ENCODE measurements at places on chromosomes 6 and 20.

GRCh38 chr20:58169450-58169849 is 59.0 kb downstream of the ANKRD60 start:
- no peak for DNase-seq

- no peak for DNase-seq
These were observed 14.2 kb upstream of the FOXQ1 start for GRCh38 chr6:1297746-1298145.

GRCh38 chr6:84811351-84811750 is 47.0 kb upstream of the TBX18 start:
- no peak for DNase-seq

- DNase-seq, result no peak
These were observed 23.4 kb upstream of the PLN start for GRCh38 chr6:118524686-118525085.

- no peak for DNase-seq
These were observed 1.1 kb downstream of the NT5DC1 start for GRCh38 chr6:116101790-116102189.

DNA sequence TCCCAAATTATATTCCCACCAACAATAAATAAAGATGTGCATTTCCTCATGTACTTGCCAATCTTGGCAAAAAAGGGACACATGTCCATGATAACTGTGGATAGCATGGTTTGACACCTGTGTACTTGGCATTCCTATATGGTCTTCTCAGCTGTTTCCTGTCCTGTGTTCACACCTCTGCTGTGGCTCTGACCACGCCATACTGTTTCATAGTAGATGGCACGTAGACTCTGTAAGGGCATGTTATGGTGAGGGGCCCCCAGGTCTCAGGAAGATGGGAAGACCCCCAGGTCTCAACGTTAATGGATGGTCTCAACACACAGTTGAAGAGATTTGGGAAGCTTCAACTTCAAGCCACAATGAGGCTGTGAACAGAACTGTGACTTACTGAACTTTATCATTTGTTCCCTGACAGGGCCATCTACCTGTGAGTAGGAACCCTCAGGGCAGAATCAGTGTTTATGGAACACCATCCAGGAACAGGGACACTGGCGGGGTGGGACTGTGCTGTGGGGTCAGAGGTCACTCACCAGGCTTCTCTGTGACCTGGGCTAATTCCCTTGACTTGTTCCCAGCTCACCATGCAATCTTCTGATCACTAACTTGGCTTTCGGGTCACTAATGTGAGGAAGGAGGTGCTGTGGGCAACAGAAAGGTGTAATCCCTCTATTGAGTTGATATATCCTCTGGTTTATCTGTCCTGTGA is 11.8 kb downstream of the ZBTB24 start:
- no peak for DNase-seq

- no peak for DNase-seq
These were observed 212.0 kb downstream of the PLCB1 start for GRCh38 chr20:8344106-8344505.

DNA sequence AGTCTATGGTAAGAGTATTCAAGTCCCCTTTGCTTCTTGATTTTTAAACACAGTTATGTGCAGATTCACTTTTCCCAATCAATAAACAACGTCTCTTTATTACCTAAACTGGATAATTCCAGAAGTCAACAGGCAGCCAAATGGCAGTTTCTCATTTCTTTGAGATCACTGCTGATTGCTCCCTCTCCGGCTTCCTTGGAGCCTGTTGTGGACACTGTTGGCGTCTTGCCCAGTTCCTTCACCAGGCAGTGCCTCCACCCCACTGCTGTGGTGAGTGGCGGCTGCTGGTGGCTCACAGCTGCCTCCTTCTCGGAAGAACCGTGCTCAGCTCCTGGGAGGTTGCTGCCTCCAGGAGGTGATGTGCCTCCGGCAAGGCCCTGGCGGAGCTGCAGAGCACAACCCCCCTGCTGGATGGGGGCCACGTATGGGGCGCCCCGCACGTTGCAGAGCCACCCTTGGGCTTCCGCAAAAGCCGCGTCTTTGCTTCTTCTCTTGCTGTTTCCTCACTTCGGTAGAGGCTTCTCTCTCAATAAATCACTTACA is 105.1 kb upstream of the CNKSR3 start:
- DNase-seq, result peak; percentile 38

- DNase-seq, result no peak
These were observed 235.3 kb upstream of the CEP162 start for GRCh38 chr6:84462698-84463097.

GRCh38 chr6:54535568-54535967 is 227.3 kb downstream of the TINAG start:
- no peak for DNase-seq

DNA sequence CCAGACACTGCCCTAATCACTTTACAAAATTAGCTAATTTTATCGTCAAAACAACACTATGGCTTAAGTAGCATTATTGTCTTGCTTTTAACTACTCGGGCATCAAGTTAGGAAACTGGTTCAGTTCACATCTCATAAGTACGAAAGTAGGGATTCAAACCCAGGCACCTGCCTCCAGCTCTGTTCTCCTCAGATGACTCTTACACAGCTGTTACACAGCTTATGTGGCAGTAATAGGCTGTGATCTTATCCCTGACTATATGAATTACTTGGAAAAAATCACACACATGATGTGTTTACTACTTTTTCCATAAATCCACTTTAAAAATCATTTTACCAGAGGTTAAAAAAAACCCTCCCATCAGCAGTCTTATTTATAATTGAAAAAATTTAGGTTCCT is 389.2 kb upstream of the FLRT3 start:
- no peak for DNase-seq

- DNase-seq, result peak; percentile 84
These were observed 234.9 kb upstream of the MCHR2 start for GRCh38 chr6:100228834-100229441.

DNA sequence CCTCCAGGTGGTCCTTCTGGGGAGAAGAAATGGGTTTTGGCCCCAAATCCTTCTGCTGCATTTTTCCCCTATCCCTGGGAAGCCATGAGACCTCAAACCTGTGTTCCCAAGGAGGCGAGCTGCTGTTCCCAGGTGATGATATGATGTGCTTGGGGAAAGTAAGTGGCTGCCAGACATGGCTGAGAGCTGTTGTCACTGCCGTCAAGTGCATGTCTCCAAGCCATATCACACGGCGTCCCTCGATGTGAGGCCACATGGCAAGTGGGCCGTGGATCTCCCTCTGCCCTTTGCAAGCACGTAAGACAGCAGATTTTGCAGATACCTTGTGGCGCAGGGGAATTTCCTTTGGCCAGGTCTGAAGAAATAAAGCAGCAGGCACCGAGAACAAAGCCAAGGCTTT is 103.7 kb upstream of the CD93 start:
- DNase-seq, result no peak

DNA sequence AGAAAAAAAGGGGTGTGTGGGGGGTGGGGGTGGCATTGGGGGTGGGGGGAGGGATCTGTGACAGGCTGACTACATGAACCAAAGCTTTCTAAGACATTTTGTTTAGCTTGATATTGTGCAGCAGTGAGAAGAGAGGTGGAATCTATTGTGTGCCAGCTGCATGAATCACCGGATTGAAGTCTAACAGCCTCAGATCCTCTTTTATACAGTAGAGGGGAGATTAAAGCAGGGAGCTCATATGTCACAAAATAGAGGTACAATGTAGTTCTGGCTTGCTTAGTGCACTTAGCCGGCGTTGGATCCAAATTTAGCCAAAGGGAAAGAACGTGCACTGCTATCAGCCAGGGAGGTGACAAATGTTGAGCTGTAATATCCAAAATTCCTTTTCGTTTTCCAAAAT is 404.2 kb upstream of the CITED2 start:
- no peak for DNase-seq

DNA sequence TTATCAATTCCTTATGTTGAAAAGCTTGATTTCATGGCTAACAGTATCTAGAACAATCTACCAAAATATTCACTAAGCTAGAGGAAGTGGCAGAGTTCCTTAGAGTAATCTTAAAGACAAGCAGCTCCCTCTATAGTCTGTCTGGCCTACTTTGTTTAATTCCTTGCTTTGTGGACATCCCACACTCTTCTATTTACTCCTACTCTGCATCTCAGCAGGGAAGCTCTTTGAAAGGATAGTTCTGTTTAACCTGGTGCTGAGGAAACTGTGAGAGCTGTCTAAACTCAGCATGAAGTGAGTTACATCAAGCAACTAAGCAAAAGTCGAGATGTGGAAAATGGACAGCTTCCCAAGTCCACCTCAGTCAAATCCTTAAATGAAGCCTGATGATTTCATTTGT is 4.3 kb downstream of the REV3L start:
- no peak for DNase-seq

DNA sequence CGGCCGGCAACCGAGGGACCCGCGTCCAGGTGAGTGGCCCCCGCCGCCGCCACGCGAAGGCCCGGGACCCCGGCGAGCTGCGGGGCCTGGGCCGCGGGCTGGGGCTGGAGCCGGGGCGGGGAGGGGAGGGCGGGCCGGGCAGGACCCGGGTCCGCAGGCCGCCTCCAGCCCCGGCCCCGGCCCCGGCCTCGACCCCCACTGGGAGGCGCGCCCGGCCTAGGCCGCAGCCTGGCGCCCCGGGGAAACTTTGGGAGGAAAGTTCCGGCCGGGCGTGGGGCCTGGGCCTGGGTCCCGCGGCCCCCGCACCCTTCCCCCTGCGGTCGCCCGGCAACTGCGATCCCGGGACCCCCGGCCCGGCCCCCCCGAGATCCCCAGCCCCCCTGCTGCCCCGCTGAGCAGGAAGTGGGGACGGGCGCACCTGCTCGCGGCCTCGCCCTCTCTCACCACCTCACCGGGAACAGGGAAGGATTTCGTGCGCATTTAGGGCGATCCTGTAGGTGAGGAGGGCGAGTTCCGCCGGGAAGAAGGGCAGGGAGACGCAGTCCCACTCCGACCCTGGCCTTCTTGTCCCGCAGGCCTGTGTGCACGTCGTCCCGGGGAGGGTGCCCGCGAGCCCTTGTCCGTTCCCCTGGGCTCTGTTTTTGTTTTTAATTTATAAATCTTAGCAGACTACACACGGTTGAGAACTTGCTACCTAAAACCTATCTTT is 402 bp downstream of the OSBPL2 start:
- DNase-seq, result no peak

DNA sequence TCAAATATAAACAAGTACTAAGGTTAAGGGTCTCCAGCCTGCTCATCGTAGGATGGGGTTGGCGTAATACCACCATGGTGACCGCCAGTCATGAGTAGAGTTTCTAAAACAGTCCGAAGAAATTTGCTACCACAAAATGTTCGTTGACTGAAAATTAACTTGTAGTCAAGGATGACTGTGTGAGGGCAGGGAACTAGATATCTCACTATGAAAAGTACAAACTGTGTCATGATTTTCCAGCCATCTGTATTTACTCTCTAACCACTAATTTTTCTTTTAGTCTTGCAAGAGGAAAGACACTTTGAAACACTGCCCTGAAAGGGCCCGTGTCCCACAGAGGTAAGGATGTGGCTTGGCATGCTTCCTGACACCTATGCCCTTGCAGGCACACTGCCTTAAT is 99.7 kb downstream of the IRF4 start:
- no peak for DNase-seq

GRCh38 chr6:17589406-17590096 is 10.6 kb upstream of the FAM8A1 start:
- no peak for DNase-seq

DNA sequence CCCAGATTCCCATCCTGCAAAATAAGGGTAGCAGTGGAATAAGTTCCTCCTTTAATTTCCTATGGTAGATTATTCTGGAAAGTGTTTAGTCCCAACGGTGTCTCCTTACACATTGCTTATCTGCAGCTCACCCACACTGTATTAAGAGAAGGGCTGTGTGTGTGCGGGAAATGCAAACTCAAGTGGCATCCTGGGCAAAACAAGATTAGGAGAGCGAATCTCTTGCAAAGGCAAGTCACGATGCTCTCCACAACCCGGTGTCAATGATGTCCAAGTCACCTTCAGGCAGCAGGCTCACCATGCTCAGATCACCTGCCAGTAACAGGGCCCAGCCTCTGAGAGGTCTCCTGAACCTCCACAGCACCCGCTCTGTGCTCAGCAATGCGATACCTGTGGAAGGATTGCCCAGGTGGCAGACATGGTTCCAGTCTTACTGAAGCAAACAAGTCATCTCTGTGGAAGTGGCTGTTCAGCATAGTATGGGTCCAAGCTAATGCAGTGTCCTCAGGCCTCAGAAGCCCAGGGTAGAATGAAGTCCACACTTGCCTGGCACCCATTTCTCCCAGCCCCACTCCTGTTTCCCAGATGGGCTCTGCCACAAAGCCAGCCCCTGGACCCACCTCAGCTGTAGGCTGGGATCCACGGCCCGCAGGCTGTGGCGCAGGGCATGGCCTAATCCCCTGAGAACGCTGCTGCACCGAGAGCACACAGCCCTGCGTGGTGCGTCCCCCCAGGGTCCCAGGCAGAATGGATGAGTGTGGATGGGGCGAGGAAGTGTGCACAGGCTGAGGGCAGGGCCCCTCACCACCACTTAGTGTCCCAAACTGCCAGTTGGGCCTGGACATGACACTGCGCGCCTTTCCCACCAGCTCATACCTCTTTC is 101.2 kb downstream of the PXDC1 start:
- DNase-seq, result no peak

- no peak for DNase-seq
These were observed 95.2 kb downstream of the JAG1 start for GRCh38 chr20:10578607-10579006.

GRCh38 chr6:106731144-106731842 is 101.9 kb downstream of the QRSL1 start:
- peak; percentile 89 for DNase-seq

DNA sequence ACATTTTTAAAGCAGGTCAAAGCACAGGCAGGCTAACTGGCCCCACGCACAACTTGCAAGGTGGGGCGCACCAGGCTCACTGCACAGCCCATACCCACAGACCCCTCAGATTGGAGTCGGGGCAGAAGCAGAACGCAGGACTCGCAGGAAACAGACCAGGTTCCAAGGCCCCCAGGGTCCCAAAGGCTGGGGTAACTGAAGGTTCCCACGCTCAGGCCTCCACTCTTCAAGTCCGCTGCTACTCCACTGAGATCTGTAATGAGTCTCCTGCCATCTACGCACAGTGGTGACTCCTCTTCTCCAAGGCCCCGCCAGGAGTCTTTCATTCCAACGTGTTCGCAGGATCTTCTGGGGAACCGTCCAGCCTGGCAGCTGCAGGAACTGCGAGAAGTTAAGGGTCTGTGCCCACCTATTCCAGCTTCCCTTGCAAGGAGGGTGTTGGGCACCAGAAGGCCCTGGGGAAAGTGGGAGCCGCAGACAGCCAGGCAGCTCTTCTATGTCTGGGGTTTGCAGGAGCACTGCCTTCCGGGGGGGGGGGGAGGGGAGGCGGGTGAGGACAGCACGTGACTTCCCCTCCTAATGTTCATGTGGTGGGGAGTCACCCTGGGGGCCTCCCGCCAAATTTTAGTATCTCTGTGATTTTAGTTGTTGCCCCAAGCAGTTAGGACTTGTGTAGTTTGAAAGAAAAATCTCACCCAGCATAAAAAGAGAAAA is 2.0 kb upstream of the TAF4 start:
- no peak for DNase-seq

DNA sequence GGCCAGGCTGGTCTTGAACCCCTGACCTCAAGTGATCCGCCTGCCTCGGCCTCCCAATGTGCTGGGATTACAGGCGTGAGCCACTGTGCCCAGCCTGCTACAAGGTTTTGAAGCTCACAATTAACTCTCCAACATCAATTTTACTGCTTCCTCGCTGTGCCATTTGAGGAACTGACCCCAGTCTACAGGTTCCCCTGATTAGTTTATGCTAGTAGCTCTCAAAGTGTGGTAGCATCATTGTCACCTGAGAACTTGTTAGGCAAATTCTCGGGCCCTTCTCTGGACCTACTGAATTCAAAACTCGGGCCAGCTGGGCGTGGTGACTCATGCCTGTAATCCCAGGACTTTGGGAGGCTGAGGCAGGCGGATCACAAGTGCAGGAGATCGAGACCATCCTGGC is 49.4 kb downstream of the MCUR1 start:
- DNase-seq, result no peak

- no peak for DNase-seq
These were observed 77.0 kb upstream of the DTNBP1 start for GRCh38 chr6:15739867-15740266.

Data from right lobe of liver (tissue), 6 donors.